ENCODE measurements at places on chromosomes 7 and 10. TPM values are rescaled to one million over a fixed set of nuclear protein-coding genes. Genes with fewer than 3 reads are reported as not detected.

- no peak for DNase-seq
Measured at GRCh38 chr7:84123965-84124547, 70.5 kb downstream of the SEMA3A start.

- DNase-seq: no peak
Measured at GRCh38 chr10:132192991-132193665, 6.4 kb downstream of the DPYSL4 start.

DNA sequence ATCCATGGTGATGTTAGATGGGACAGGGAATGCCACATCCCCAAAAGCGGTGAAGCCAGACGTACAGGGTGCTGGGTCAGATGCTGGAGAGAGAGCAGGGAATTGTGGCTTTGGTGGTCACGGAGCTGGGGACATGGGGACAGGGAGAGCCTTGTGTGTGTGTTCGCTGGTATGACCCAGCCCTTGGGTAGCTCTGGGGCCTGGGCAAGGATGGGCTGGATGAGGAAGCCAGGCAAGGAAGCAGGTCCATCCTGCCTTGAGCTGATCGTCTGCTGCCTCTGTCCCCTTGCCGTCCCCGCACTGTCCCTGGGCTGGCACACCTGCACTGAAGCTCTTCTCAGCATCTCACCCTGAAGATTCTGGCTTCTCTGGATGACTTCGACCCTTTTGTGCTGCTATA lies 15.4 kb upstream of the CLDN4 start:
- no peak for DNase-seq

- DNase-seq: no peak
Measured at GRCh38 chr7:144713850-144714249, 122.0 kb downstream of the TPK1 start.

DNA sequence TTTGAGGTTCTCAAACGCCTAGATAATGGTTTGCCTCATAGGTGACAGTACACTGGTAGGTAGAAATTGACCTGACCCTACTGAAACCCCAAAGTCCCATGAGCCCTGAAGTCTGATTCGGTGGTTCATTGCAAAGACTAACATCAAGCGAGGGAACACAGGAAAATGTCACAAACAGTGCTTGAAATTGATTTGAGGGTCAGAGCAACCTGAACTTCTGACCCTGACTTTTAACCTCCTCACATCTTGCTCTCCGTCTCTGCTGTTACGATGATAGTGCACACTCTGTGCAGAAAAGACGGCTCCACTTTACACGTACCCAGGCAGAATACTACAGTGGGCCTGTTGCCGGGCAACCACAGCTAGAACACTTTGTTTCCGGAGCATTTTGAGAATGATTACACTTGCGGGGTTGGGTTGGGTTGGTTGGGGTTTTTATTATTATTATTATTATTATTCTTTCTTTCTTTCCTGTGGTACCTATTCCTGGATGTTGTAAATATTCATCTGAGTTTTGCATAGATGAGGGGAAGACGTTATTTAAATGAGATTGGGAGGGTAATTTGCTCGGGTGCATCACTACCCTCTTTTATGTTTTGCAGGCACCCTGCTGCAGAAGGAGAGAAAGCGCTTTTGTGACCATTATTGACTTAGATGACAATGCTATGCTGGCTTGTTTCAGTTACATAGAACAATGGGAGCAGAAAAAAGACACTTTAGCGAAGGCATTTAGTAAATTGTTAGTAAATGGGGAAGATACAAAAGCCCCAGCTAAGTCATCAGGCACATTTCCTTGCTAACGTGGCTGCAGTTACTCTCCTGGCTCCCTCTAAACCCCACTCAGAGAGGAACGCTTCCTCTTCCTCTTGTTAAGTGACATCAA lies 438.1 kb upstream of the NRP1 start:
- no peak for DNase-seq

- no peak for DNase-seq
Measured at GRCh38 chr10:69496352-69497230, 45.3 kb downstream of the TSPAN15 start.

DNA sequence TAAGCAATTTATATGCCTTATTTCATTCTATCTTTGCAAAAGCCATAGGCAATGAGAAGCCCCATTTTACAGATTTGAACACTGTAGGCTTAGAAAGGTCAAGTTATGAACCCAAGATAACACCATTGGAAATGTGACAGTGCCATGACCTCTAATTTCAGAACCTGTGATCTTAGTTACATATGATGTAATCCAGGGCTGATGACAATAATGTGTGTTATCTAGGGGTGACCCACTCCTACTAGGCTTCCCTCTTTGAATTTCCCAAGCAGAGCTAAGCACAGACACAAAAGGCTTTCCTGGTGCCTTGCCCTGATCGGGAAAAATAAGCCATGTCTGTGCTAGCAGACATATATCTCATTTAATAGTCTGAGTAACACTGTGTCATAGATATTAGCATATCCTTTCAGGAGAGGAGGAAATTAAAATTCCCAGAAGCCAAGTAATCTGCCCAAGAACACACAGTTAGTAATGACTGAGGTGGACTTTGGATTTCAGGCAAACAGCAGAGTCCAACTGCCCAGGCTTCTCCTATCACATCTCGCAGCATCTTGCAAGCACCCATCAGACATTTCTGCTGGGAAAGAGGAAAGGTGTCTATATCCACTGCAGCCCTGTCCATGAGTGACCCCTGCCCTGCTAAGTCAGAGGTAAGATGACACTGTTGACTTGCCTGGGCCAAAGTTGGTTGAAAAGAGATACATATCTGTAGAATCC lies 2.8 kb upstream of the TECTB start:
- no peak for DNase-seq

DNA sequence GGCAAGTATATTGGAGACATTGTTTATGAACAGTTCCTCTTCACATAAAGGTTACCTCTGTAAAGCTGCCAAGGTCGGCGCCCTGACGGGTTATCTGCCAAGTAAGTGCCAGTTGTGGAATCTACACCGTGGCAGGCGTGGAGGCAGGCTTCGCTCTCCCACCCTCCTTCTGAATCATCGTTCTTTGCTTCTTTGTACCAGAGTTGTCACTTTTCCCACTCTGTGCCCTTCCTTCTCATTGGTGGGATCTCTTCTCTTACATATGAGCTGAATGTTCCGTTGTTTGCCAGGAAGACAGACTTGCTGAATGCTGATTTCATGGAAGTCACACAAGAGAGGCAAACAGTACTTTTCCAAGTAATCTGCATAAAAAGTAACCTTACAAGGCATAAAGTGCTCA lies 40.6 kb upstream of the PTPRZ1 start:
- DNase-seq: no peak

DNA sequence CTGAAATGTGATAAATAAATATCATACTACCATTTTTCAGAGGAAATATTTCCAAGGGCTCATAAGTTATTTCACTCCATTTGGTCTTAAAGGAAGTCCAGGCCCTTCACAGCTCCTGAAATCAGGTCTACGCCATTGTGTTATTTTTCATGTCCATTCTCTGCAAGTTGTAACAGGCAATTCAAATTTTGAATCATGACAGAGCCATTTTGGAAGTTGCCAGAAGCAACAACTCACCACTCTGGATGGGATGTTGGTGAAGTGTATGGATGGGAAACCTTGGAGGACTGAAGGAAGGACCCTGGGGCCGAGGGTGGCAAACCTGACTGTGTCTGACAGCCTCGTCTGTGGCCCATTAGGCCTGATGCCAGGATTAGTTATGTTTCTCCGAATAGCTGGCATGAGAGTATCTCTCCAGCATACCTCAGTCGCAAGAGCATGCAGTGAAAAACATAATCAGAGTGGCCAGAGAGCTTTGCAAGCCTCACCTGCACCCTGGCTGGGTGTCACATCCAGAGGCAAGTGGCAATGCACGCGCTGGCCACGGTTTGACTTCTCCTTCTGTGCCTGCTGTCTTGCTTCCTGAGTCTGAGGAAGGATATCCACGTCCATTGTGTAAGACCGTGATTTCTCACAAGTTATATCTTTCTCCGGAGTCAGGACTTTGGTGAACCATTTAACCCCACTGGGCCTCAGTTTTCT lies 87.1 kb downstream of the NRP1 start:
- no peak for DNase-seq

The SPDYE3 gene
- not detected for total RNA-seq

DNA sequence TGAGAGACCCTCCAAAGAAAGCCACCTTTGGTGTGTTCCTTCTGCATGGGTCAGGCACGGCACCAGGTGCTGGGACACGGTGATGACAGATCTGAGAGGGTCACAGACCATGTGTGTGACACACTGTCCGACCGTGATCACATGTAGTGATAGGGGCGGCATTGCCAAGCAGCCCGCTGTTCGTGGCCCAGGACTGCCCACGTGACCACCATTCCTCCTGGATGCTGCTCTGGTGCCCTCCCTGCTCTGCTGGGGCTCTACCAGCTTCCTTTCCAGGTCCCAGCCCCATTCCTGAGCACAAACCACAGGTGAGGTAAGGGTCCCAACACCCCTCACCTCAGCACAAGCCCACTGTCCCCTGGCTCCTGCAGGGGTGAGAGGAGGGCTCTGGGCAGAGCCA lies 10.1 kb upstream of the SLC18A3 start:
- DNase-seq: no peak

GRCh38 chr10:55214608-55215007 lies 413.6 kb upstream of the PCDH15 start:
- DNase-seq: no peak

DNA sequence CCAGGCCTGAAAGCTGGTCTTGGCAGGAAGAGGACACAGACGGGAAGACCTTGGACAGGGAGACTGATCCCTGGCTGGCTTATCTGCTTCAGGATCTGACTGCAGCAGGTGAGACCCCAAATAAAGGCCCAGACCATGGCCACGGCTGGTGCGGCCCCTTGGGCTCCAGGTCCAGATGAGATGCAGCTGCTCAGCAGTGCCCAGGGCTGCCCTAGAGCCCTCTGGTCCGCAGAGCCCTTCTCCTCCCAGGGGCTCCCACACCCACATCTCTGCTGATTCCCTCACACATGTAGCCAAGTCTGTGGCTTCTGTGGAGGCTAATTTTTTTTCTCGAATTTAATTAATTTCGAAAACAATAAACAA lies 46.3 kb downstream of the VIPR2 start:
- no peak for DNase-seq

The MRPS16 gene
- total RNA-seq: 31.4 TPM

GRCh38 chr10:75910032-75910431 lies 478.6 kb downstream of the LRMDA start:
- DNase-seq: no peak

GRCh38 chr10:132489053-132489703 lies 48.4 kb upstream of the INPP5A start:
- no peak for DNase-seq

DNA sequence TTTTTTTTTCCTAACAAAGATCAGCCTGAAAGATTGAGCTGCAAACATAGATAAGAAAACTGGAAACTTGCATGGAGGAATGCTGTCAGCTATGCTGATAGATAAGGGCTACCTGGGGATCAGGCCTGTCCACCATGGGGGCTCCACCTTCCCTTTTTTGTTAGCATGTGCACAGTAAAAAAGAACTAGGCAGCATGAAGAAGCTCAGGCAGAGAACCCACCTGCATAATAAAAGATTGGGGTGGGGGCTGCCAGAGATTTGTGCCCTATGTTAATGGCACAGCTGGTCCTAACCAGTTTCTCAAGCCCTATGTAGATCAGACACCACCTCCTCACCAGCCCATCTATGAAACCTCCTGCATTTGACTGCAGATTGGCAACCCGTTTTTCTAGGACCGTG lies 45.4 kb upstream of the CACNB2 start:
- no peak for DNase-seq
